ENCODE measurements at places on chromosomes 3 and 15.

GRCh38 chr3:117400303-117400702 is 690.7 kb downstream of the TUSC7 start:
- DNase-seq: no peak

DNA sequence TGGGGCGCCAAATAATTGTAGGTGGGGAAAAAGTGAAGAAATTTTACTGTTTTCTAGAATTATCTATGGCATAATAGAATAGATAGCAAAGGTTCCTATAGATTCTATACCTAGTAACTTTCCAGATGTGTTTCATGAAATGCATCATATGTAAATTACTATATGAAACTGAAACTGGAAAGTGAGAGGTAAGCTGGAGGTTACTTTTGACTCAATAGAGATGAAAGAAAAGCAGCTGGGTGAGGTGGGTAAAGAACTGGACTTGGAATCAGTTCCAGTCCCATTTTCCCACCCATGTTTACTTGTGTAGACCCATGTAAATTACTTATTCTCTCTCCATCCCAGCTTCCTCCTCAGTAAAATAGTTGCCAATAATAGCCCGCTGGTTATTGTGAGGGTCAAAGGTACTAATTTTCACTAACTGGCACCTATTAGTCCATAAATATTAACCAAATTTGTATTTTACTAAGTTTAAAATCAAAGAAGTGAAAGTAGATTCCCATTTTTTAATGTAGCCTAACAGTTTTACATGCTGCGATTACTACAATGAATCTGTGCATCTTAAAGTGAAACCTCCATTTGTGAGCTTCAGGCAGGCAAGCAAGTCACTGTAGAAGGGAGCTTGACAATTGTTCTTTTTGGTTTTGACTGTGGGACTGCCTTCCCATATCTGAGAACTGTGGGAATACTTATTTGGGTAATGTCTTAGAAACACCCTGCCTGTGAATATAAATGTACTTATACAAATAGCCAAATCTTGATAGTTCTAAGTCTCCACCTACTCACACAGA is 312.1 kb downstream of the SLC9A9 start:
- no peak for DNase-seq

DNA sequence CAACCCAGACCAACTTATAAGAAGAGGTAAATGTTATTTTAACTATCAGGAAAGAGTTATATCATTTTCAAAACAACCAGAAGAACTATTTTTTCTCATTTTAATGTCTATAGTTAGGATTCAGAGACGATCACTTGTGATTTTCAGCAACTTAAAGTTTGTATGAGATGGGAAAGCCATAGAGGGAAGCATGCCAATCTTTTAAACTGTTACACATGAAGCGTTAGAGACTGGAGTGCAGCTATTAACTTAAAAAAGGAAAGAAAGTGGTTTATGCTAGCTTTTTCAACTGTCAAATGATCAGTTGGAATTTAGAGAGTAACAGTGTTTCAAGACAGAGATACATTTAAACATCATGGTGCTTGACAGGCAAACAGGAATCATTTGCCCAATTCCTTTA is 91.7 kb upstream of the LPP start:
- DNase-seq: no peak

- DNase-seq: peak; percentile 17
Measured at GRCh38 chr15:101445562-101446517, 43.7 kb downstream of the PCSK6 start.

- no peak for DNase-seq
Measured at GRCh38 chr15:44317423-44318058, 29.0 kb downstream of the GOLM2 start.

- no peak for DNase-seq
Measured at GRCh38 chr3:176097027-176097426, 1100.3 kb downstream of the TBL1XR1 start.

- peak; percentile 62 for DNase-seq
Measured at GRCh38 chr3:171888466-171888865, 45.3 kb downstream of the TMEM212 start.

GRCh38 chr3:97347780-97348179 is 416.8 kb upstream of the ARL6 start:
- no peak for DNase-seq

DNA sequence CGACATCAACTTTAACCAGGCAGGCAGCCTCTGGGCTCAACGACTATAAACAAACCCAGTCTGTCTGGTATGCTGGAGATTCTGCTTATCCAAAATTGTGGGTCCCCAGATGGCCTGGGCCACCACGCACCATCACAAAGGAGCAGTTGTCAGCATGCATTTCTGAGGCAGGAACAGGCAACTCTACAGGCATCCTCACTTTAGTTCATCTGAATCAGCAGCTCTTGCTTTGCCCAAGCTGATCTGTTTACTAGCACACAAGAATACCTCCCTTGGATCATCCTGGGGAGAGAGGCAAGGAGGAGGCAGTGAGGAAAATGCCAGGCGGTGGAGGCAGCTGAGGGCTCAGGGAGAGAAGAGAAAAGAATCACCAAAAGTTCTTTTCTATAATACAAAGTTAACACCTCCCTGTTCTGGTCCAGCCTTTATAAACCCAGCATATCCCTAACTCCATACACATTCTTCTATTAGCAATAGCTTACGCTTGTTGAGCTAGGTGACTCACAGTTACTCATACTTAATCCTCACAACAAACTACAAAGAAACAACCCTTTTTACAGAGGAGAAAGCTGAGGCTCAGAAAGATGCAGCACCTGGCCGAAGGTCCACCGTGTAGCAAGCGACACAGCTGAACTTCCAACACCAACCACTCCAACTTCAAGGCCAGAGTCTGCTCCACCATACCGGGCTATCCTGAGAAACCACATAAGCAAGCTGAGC is 33.6 kb downstream of the ZDHHC3 start:
- no peak for DNase-seq

DNA sequence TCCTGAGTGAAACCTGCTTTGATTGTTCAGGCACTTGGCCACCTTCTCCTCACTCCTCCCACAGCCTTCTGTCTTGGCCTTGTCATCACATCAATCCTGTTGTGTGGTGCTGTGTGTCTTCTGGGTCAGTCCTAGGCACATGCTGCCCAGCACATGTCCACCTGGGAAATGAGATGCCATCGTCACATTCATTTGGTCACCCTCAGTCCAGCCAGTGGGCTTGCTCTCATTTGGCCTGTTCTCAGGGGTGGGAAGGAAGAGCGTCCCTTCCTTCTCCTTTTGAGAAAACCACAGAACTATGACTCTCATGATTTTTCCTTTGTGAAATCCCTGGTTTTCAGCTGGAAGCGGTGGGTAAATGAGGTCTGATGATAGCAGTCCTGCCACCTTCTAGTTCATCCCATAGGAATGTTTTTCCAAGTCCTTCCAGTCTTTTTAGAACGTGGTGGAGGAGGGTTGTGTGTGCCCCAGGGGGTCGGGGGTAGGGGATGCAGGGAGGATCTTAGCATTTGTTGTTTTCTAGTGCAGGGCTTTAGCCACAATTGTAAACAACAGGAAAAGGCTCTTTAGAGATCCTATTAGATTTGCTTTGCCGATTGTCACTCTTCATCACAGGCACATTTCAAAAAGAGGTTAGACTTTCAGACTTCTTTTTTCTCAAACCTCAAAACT is 8.4 kb upstream of the PLA1A start:
- no peak for DNase-seq

GRCh38 chr3:142285083-142285517 is 59.7 kb upstream of the GK5 start:
- no peak for DNase-seq

- no peak for DNase-seq
Measured at GRCh38 chr3:59563966-59564365, 514.1 kb upstream of the CFAP20DC start.

- DNase-seq: no peak
Measured at GRCh38 chr3:44061961-44062360, 179.7 kb upstream of the TOPAZ1 start.

DNA sequence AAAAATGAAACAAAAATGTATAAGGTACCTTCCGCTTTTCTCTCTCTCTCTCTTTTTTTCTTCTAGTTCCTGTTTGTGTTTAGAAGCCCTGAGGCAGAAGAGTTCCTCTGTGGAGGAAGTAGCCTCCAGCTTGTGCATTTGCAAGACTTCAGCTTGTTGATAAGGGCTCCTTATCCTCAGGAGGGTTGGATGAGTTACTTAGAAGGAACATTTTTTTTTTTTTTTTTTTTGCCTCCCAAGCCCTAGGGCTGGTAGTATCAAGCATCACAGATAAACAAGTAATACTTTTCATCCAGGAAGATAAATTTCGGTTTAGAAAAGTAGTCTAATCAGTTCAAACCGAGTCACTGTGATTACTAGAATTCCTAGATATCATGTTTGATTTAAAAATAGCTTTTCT is 91.0 kb upstream of the CBLB start:
- no peak for DNase-seq

DNA sequence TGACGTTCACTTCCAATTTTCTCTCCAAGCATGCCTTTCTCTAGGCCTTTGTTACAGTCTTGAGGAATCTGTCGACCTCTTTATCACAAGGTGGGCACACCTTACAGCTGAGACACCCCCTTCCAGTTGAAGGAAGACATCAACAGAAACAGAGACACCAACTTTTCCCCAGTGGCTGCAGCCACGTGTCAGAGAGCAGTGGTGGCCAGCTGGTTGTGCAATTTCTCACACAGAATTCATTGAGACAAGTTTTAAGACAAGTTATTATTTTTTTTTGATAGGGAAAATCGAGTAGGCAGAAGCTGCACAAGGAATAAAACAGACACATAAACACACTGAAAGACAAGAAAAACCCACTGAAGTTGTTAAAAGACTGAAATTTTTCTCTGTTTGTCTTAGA is 436.7 kb upstream of the MDFIC2 start:
- no peak for DNase-seq

- no peak for DNase-seq
Measured at GRCh38 chr15:47705281-47705997, 11.9 kb upstream of the SEMA6D start.

DNA sequence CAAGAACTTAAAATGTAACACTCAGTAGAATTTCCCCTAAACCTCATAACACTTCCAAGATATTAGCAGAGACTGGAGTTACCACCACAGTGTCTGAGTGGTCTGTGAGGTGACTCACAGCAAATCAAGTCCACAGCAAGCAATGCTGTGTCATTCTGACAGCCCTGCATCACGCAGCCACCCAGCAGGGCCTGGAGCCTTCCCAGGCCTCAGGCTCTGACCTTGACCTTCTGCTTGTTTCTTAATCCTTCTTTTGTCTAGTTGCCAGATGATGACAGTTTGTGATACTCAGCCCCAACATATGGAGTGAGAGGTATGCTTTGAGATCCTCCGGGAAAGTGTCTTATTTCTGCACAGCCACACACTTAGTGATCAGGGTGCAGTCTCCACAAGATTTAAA is 82.5 kb downstream of the TOP2B start:
- DNase-seq: no peak

- no peak for DNase-seq
Measured at GRCh38 chr3:55946574-55947160, 459.6 kb upstream of the WNT5A start.

GRCh38 chr15:41606997-41607396 is 48.0 kb downstream of the TYRO3 start:
- DNase-seq: peak; percentile 68

DNA sequence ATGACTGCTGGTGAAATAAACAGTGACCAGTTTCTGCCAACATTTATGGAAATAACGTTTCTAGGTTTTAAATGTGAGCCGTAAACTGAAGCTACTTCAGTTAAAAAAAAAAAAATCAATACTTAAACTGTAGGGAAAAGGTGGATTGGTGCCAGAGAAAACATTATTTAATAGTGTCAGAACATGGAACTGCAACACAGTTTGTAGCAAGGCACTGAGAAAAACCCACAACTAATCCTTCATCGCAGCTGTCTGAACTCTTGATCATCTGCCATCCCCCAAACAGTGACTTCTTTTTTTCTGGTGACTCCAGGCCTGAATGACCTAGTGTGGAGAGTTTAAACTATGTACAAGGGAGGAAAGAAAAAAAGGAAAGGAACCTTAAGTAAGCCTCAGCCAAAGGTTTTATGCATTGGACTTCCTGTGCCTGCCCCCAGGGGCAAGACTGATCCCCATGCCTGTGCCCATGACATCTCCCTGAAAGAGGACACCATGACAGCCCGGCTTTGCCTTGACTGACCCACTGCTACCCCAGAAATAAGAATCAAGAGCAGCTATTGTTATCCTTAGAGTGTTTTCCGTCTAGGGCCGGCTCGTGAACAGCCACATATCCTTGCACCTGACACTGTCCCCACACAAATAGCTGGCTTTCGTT is 33.1 kb downstream of the CRTAP start:
- no peak for DNase-seq

GRCh38 chr15:60195611-60196010 is 191.5 kb downstream of the FOXB1 start:
- DNase-seq: no peak

DNA sequence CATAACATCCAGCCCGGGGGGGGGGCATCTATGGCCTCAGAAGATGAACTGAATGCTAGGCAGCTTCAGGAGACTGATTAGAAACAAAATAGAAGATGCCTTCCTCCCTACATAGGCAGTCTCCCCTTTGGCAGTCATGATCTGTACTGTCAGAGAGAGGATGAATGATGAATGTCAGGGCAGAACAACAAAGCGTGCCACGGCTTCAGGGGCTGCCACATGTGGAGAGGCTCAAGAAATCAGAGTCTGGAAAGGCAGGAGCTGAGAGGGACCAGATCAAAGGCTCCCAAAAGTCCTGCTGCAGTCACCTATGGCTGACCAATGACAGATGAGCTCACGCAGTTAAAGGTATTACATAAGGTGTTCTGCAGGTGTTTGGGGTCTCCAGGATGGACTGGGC is 180.4 kb downstream of the UACA start:
- DNase-seq: no peak
